ACHN (cell line): ENCODE measurements at places on chromosomes 6 and 20.

DNA sequence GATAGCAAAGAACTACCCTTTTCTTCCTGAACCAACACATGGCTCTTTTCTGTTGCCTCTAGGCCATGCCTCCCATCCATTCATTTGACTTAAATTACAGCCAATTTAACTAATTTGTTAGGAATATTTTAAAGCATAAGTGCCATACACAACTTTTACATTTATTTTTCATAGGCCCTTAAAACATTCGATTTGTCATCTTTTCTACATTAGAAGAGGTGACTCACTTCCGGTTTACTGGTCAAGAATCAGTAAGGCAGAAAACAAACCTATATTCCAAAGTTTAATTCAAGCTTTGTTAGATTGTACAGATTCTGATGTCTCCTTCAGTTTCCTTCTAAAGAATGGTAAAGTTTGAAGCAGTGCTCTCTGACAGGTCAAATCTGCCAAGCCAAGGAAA lies 344.3 kb downstream of the SAMD5 start:
- no peak for DNase-seq

GRCh38 chr6:109304284-109305015 lies 77.8 kb downstream of the CD164 start:
- no peak for DNase-seq

- no peak for DNase-seq
Observed at GRCh38 chr20:37504404-37505096, 16.5 kb upstream of the NNAT start.

GRCh38 chr6:168418711-168419121 lies 22.3 kb upstream of the SMOC2 start:
- DNase-seq: no peak

DNA sequence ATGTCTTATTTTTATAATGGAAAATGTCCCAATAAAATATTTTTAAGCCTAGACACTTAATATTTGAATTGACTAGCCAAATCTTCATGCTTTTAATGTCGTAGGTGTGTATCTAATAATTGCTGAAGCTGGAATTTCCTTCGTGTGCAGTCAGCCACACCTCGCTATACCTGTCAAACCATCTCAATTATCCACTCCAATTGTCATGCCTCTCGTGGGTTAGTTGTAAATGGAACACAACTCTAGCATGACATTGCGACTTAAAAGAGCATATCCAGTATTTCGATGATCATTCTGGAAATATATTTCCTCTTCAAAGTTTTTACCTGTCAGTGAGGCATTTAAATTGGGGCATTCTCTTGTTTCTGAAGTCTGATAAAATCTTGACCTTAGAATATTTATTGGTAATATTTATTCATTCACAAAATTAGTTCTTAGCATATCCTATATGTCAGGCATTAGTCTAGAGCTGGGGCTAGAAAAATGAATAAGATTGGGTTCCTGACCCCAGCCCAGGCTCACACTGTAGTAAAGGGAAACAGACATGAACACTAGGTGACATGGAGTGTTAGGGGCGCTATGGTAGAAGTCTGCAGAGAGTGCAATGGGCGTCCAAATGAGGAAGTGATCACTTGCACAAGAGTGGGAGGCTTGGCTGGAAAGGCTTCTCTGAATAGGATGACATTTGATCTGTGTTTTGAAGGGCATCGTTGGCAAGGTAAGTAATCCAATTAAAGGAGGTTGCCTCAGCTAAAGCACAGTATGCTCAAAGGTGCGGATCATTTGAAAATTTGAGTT lies 11.0 kb upstream of the CFAP206 start:
- DNase-seq: no peak

- DNase-seq: peak; percentile 61
Observed at GRCh38 chr6:24581084-24581669, 64.8 kb downstream of the KIAA0319 start.

GRCh38 chr20:36248836-36249235 lies 12.6 kb downstream of the AAR2 start:
- no peak for DNase-seq

DNA sequence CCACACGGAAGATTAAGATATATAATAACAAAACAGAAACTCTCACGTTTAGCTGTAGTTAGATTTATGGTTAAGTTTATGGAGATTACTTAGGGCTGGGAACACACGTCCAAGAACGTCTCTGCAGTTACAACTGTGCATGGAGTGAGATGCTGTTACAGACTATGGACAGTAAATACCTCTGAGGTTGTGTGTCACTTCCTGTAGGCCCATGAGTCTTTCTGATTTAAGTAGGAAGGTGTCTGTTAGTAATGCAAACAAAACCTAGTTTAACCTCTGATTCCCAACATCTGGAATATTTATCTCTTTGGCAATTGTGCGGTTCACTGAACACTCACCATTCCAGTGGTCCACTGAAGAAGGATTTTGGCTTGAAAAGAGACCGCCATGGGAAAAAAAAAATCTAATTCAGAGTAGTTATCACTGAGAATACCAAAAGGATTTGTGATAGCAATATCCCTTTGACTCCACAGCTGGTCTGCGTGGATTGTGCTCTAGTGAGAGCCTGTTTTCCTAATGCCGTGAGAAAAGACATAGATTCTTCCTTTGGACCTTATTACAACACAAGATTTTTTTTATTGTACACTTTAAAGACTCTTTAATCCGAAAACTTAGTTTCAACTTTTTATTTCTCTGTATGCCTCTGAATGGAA lies 478.2 kb upstream of the CITED2 start:
- DNase-seq: peak; percentile 33

GRCh38 chr6:95802978-95803377 lies 212.8 kb upstream of the FUT9 start:
- DNase-seq: no peak

DNA sequence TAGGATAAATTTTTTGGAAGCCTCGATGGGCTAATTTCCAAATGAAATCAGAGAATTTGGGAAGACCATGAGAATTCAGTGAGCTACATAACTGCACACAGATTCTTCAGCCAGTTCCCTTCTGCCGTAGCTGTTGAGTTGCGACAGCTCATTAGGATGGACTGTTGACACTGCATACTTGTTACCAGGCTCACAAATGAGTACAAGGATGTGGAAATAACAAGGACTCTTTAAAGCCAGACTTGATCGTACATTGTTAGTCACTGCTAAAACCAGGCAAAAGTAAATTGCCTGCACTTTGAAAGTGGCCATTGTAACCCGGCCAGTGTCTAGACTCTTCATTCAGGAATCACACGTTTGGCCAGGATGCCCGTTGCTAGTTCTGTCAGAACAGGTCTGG lies 37.0 kb downstream of the NDUFAF5 start:
- no peak for DNase-seq

DNA sequence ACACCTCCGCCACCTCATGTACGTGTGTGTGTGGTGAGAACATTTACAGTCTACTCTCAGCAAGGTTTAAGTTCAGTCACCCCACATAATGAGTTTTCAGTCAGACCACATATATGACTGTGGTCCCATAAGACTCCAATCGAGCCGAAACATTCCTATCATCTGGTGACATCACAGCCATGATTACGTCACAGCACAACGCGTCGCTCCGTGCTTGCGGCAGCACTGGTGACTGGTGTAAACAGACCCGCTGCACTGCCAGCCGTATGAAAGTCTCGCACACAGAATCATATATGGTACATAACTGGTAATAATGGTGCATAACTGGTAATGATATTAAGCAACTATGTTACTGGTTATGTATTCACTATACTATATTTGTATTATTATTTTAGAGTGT lies 150.7 kb downstream of the DLL1 start:
- no peak for DNase-seq

DNA sequence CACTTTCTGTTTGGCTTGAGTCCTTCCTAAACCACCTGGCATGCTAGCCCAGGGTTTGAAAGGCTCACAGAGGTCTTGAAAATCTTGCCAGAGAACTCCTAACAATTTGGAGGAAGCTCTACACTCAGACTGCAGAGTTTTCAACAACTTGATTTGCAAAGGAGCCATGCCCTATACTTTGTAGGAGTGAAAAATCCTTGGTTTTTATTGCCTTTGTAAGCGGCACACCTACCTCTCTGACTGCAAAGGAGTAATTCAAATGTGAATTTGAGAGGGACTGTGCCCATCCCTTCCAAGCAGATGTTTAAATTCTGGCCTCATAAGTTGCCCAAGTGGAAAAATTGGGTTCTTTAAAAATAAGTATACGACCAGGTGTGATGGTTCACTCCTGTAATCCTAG lies 41.5 kb downstream of the SLC2A12 start:
- no peak for DNase-seq

- peak; percentile 40 for DNase-seq
Observed at GRCh38 chr6:139888681-139889122, 514.3 kb upstream of the CITED2 start.

- no peak for DNase-seq
Observed at GRCh38 chr6:96723362-96723761, 113.9 kb downstream of the GPR63 start.

DNA sequence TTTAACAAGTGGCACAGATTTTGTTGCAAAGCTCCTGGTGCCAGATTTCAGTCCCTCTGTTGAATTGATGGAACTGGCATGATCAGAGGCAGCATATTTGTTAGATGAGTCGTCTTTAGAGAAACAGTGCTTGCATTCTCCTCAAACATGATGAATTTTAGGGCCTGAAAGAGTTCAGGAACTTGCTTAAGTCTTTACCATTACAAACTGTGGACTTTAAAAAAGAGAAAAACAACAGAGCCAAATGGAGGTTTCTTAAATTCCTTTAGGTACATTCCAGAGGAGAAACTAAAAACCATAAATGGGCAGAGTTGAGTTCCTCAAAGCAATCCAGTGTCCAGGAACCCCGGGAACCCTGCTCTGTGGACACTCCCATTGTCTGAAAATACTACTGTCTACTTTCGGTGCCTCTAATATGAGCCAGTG lies 2.5 kb downstream of the GTF2H5 start:
- peak; percentile 66 for DNase-seq

DNA sequence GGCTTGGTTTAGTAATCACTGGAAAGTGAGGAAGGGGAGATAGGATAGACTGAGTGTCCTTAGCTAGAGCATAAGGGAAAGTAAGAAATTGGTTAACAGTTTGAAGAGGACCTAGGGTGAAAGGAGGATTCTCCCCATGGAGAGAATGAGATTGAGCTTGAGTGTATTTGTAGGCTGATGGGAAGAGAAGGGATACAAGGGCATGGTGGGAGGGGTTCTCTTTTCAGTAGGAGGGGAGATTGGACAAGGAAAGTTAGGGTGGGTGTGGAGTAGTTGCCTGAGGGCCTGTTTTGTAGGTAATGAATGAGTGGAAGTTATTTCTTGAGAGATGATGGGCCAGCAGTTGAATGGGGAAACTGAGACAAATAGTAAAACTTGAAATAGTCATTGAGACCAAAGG lies 1.9 kb downstream of the TRMT11 start:
- no peak for DNase-seq

DNA sequence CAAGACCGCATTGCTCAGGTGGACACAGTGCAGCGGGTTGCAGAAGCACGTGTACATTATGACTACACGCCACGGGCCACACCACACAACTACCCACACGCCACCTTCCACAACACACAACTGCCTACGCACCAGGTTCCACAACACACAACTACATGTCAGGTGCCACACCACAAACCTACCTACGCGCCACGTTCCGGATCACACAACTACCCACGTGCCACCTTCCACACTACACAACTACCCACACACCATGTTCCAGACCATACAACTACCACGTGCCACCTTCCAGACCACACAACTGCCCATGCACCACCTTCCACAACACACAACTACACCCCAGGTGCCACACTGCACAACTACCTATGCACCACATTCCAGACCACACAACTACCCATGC lies 20.5 kb downstream of the THBS2 start:
- DNase-seq: no peak

DNA sequence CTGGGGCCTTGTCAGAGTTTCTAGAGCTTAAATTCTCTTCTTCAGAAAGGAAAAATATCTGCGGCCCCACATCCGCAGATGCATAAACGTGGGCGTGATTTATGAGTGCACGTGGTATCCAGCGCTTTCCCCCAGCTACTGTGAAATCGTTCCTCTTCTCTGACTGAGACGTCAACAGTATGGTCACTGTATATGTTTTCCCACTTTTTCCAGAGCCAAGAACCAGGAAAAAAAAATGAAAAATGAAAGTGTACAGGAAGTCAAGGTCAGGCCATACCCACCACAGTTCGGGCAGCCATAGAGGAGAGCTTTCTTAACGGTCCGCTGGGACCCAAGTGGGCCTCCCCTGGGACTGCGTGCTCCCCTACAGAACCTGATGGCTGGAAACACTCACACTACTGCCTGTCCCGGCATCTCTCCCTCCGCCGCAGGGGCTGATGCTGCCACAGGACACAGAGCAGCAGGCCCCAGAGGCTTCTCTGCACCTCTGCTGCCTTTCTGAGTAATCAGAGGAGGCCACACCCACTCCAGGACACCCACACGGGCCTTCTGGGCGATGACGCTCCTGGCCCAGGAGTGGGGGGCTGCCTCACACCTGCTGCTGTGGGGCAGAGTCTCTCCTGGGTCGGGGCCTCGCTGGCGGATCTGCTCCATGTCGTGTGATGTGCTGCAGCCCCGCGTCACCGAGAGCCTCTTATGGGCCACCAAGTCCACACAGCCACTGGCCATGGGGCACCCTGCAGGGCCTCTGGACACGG lies 16.4 kb upstream of the STX16 start:
- no peak for DNase-seq
